ENCODE measurements at places on chromosomes 13 and 19.

GRCh38 chr19:8212212-8212611 lies 3.0 kb downstream of the CERS4 start:
- DNase-seq = no peak

GRCh38 chr13:98298599-98298998 lies 121.5 kb upstream of the RNF113B start:
- DNase-seq = no peak

DNA sequence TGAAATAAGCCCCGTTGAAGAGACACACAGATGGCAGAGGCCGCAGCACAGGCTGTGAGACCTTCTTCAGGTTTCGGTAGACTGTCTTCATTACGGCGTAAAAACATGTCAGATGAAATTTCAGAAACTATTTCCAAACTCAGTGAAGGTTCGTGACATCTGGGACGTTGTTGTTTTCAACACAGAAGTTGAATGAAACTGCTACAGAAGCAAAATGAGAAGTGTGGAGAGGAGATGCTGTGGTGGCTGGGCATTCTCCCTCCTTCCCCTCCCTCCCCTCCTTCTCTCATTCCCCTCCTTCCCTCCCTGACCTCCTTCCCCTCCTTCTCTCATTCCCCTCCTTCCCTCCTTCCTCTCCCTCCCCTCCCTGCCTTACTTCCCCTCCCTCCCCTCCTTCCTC lies 113.6 kb downstream of the ATP11A start:
- DNase-seq = no peak

GRCh38 chr13:82330499-82330898 lies 1551.8 kb downstream of the SLITRK1 start:
- no peak for DNase-seq

- no peak for DNase-seq
Measured at GRCh38 chr13:81872581-81872980, 1531.7 kb upstream of the SPRY2 start.

GRCh38 chr19:35306473-35307246 lies 14.7 kb downstream of the MAG start:
- no peak for DNase-seq

DNA sequence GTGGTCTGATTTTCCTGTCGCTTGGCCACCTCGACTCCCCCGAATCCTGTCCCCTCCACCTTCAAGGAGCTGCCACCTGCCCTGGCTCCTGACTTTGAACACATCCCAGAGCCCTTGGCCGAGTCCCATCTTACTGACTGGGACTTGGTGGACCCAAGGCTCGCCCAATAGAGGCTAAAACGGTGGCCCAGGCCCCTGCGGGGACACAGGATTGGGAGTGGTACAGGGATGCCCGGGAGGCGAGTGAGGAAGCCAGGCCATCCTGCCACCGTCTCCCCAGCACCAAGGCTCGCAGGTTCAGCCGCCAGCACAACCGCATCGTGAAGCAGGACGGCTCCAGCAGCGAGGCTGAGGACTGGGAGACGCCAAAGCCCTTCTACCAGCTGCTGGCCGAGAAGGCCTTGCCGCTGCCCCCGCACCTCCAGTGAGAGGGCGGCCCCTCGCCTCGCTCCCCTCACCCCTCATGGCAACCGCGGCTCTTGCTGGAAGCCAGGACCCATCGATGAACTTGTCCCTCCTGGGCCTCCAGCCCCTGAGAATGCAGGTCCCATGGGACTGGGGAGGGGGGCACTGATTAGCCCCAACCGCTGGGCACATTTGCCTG lies 5.3 kb downstream of the SIX5 start:
- DNase-seq = no peak

GRCh38 chr13:22001336-22001735 lies 330.5 kb downstream of the FGF9 start:
- DNase-seq = no peak

DNA sequence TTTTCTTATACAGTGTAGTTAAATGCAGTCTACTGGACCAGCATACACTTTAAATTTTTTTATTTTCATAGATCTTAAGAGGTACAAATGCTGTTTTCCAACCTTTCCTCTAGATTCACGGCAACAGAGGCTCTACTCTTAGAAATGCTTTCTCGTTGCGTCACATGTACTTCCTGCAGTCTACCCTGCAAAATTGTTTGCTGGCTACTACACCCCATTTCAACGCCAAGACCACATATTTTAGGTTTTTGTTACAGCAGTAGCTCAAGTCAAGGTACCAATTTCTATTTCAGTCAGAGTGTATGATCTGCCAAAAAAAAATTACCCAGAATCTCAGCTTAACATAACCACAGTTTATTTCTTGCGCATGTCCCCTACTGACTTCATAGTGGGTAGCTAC lies 94.1 kb downstream of the TNFSF13B start:
- no peak for DNase-seq

GRCh38 chr13:92575777-92576176 lies 650.8 kb upstream of the GPC6 start:
- no peak for DNase-seq

- no peak for DNase-seq
Measured at GRCh38 chr19:15393963-15394362, 14.4 kb upstream of the AKAP8 start.

GRCh38 chr13:109131698-109132257 lies 502.4 kb downstream of the MYO16 start:
- DNase-seq = no peak

DNA sequence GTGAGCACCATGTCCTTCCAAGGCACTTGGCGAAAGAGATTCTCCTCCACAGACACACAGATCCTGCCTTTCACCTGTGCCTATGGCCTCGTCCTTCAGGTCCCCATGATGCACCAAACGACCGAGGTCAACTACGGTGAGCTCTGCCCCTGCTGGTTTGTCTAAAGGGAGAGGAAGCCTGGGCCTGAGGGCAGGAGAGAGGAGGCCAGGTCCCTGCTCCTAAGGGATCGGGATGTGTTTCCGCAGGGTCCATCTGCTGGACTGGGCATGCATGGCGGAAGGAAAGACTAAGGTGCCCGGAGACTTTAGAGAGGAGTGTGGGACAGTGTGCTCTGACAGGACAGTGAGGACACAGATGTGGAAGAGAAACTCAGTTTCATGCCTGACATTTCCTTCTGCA lies 7.6 kb downstream of the SERPINE3 start:
- no peak for DNase-seq

DNA sequence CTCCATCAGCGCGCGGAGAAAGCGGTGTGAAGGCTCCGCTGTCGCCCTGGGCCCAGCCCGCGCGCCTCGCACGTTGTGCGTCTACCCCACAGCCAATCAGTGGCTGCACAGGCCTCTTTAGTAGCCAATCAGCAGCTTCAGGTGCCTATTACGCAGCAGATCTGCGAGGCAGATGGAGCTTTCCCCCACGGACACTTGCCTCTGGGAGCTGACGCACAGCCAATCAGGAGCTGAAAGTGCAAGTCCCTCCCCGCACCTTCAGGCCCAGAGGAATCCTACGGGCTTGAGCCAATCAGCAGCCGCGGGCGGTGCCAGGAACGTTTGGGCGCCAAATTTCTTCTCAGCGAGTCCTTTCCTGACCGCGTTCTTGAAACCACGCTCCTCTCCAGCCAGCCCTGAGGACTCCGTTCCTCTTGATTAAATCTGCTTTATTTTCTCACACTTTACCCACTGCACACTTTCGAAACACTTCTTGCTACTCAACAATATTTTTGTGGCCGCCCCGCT lies 39.9 kb downstream of the SIGLEC7 start:
- no peak for DNase-seq

- DNase-seq = no peak
Measured at GRCh38 chr13:32887617-32888016, 128.6 kb upstream of the KL start.

DNA sequence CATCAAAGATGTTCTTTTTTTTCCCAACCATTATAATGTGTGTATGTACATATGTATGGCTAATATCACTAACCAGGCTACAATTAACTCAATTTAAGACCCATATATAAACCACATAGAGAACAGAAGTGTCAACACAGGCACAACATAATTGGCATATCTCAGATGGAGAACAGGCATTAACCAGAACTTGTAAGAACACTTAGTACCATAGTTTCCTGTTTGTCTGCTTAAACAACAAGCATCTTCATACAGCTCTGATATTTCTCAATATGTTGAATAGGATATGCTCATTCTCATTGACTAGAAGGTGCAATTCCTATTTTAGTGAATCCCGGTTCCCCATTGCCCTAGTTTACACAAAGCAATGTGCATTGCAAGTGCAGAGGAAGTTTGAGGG lies 116.9 kb upstream of the EDNRB start:
- DNase-seq = no peak

DNA sequence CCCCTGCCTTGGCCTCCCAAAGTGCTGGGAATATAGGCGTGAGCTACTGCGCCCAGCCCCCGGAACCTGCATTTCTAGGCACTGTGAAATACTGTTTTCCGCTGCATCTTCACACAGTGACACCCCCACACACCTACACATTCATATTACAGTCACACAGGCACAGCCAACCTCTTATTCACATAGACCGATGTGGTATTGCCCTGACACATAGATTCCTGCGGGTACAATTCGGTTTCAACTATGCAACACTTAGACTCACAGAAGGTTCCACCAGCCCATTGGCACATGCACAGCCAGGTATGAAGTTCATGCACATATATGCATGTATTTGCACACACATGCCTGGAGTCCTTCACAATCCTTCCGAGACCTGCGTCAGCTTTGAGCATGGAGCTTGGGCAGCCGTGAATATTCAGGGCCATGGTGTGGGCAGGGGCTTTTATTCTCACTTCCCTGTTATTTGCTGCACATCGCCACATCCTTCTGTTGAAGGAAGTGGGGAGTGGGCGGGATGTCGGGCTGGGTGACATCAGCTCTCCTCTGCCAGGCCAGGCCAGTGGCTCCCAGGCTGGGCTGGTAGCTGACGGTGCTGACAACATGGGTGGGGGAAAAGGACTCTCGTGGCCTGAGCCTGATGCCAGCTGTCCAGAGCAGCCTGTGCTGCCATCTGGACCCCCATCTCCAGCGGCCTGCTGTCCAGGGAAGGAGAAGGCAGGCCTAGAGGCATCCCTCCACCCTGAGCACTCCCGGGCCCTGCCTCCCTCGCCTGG lies 5.4 kb upstream of the CDC37 start:
- no peak for DNase-seq

- DNase-seq = no peak
Measured at GRCh38 chr13:95168191-95168590, 133.1 kb downstream of the ABCC4 start.

GRCh38 chr19:33398361-33399060 lies 25.0 kb downstream of the CEBPG start:
- DNase-seq = no peak

DNA sequence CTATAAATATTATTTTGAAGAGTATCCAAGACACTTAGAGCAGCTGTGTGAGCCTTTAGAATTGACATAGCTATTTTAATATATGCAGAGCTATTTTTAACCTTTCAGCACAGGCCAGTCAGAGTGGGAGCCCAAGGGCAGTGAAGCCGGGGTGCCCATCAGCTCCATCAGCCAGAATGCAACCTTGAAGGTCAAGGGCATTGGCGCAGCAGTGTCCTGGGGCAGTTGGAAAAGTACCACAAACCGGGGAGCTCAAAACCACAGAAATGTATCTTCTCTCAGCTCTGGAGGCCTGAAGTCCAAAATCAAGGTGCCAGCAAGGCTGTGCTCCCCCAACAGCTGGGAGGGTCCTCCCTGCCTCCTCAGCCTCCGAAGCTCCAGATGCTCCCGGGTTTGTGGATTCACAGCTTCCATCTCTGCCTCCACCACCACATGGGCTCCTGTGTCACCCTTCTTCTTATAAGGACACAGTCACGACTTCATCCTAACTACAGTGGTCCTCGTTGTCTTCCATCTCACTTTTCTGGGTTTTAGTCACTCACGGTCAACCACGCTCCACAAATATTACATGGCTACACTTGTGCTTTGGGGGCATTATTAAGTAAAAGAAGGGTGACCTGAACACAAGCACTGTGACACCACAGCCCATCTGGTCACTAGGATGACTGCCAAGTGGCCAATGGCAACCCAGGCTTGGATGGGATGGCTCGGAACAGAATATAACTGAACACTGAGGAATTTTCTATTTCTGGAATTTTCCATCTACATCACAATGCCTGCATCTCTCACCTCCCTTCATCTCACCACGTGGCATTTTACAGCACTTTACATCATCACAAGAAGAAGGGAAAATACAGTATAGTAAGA lies 15.9 kb upstream of the GAS6 start:
- DNase-seq = no peak

DNA sequence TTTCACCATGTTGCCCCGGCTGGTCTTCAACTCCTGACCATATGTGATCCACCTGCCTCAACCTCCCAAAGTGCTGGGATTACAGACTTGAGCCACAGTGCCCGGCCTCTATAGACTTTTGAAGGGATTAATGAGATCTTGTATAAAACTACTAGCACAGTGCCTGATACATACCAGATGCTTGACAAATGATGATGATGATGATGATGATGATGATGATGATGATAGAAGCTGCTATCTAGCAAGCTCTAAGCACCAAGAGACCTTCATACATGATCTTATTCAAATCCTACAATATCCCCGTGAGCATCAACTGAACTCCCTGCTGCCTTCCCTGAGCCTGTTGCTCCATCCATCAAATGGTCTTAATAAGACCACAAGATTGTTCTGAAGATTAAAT lies 14.4 kb downstream of the CEACAM20 start:
- no peak for DNase-seq

DNA sequence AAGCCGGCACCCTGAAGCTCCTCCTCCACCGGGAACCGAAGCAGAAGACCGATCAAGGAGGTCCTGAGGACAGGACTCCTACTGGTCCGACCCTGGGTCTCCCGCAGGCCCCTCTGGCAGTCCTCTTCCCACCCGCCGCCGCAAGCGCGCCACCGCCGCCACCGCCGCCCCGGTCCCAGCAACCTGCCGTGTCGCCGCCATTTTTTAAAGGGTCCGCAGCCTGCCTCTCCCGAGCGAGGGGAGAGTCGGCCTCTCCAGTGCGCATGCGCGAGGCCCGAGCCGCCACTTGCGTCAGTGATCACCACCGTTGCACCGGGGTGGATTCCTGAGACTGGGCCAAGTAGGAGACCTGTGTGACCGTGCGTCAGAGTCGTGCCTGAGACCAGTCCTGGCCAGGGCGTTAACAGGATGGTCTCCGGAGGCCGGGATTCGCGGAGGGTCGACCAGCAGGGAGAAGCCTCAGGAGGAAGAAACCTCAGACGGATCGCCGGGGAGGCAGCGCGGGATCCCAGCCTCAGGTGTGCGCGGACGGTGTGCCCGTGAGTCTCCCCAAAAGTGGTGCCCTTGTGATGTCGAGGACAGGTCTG lies 51.6 kb downstream of the ZNF146 start:
- no peak for DNase-seq
